Calu3 (cell line): ENCODE measurements at places on chromosomes 16 and 17.

GRCh38 chr17:61750656-61751055 lies 112.7 kb downstream of the BRIP1 start:
- DNase-seq, result no peak

DNA sequence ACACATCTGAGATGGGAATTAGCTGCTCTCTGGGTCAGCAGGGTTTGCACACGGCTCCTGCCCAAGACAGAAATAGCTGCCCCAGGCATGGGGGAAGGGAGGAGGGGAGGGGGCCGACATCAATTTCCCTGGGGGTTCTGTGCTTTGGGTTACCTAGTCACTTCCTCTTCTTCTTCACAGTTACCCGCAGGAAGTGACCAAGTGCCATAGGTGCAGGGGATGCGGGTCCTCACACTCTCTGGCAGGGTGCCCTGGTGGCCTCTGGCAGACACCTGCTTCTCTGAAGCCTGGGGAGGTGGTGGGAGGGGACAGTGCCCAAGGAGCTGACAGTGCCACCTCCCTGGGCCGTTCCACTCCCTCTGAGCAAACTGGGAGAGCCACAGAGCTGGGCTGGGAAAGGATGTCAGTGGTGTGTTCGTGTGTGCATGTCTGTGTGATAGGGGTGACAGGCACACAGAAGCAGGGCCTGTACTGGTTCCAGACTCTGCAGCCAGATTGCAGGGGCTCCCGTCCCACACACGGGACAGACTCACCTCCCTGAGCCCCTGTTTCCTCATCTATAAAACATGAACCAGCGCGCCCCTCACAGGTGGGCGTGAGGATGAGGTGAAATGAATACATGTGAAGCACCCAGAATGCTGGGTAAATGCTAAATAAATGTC lies 18.2 kb downstream of the SCN4A start:
- DNase-seq, result no peak

DNA sequence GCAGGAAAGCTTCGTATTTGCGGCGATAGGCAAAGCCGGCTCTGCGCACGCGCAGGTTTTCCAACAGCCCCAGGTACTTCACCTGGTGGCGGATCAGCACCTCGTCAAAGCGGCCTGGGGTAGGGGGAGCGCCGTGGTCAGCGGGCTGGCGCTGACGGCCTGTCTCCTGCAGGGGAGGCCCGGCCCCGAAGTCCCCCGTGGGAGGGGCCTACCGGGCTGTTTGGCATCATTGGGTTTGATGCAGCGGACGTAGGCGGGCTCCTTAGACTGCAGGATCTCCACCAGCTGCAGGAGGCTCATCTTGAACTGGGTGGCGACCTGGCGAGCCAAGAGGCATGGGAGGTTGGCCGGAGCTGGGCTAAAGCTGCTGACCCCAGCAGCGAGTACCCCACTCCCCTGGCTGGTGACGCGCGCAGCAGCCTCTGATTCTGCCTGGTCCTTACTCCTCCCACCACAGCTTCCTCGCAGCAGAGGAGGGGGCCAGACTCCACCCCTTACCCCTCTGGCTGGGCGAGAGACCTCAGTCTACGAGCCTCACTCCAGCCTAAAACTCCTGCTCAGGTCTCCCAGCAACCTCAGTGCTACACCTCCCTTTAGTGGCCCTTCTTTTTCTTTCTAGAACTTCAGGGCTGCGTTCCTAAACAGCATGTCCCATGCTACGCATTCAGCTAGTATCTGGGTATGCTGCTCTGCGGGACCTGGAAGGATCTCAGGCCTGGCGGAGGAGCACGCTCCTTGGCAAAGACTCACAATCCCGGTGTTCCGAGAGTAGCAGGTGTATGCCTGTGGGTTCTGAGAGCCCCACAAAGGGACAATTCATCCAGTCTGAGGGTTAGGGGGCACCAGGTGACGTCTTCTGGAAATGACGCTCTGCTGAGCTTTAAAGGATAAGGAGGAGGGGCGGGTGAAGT lies 16.1 kb upstream of the CRK start:
- DNase-seq, result no peak

GRCh38 chr16:31471875-31472708 lies at the start of gene TGFB1I1:
TGFB1I1 (plus strand) TSS chr16:31472152; CDS start chr16:31472189, 37 bp downstream.
- peak; percentile 41 for DNase-seq

GRCh38 chr17:19304209-19304608 lies 58.3 kb downstream of the B9D1 start:
- peak; percentile 14 for DNase-seq

DNA sequence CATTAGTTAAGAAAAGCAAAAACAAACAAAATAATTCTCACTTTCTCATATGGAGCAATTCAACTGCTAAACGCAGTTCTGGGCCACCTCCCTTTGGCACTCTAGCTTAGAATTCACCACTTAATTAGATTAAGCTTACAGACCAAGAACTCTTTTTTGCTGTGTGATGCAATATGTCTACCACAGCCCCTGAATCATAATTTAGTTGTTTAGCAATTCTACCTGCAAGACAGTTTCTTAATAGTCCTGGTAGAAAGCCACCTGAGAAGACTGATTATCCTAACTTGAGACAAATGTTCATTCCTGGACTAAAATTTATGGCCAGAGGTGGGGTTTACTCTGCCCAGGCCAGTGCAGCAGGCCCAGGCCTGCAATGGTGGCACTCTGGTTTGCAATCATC lies 205.9 kb downstream of the HS3ST3A1 start:
- DNase-seq, result no peak

GRCh38 chr17:16352303-16352666 lies 984 bp downstream of the CENPV start:
- peak; percentile 56 for DNase-seq

GRCh38 chr17:80109713-80110446 lies 8.5 kb downstream of the GAA start:
- no peak for DNase-seq

GRCh38 chr16:7422036-7422888 lies 89.6 kb downstream of the RBFOX1 start:
- DNase-seq, result no peak

- no peak for DNase-seq
These were observed 25.3 kb downstream of the NXPH3 start for GRCh38 chr17:49600949-49601348.

DNA sequence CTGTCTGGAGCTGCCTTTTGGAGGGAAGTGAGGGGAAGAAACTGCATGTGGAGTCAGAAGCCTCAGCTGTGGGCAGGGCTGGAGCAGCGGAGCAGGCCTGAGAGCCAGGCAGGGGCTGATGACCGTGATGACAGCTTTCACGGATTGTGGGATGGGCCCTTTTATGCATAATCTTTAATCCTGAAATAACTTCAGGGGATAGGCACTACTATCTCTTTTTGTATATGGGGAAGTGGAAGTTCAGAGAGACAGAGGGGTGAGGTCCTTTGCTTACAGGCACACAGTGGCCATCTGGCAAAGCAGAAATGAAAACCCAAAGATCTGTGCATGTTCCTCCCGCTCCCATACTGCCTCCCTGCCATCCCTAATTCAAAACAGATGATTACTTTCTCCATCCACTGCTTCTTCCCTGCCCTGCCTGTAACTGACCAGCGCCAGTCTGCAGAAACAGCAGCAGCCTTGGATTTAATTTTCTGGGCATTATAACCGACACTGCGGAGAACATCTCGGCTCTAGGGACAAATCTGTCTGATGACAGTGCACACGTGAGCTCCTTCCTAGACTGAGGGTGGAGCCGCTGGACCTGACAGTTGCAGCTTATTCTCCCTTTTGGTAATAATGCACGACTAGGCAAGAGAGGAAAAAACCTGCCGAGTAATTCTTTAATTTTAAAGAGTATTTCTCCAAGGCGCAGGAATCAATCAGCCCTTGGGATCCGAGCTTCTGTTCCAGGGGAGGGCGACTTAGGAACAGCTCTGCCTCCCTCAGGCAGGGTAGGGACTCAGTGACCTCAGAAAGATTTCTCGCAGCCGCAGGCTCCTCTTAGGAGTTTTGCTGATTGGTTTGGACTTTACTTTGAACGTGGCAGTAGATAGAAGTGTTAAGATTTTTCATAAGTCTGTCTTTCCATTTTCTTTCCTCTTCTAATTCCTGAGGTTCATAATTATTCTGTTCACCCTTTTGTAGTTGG lies 95.4 kb downstream of the UTP18 start:
- DNase-seq, result no peak

DNA sequence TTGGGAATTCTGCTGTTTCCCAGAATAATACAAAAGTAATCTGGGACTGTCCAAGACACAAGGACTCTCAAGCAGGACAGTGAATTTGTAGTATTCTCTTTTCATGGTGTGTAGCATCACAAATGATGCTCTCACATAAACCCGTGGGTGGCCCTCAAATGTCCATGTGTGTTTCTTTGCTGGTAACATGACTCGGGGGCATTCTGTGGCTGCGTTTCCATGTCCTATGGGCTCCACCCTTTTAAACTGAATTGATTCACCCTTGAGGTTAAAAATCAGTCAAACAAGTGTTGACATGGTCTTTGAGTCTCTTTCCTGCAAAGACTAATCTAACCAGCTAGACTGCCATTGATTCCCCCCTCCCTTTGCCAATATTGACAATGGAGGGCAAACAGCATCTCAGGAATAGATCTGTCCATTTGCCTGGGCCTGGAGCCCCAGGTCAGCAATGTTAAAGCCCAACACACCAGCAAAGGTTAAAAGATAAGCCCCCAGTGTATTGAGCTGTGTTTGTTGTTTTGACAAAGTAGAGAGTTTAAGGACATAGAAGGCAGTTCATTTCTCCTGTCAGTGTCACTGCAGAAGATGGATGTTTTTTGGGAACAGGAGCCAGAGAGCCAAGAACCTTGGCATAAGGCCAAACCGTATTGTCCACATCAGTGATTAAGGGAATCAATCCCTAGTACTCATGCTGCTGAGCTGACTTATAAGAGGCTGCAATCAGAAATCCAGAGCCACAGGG lies 117.1 kb upstream of the COX10 start:
- no peak for DNase-seq

GRCh38 chr17:52546493-52546892 lies 388.0 kb upstream of the CA10 start:
- DNase-seq, result no peak

DNA sequence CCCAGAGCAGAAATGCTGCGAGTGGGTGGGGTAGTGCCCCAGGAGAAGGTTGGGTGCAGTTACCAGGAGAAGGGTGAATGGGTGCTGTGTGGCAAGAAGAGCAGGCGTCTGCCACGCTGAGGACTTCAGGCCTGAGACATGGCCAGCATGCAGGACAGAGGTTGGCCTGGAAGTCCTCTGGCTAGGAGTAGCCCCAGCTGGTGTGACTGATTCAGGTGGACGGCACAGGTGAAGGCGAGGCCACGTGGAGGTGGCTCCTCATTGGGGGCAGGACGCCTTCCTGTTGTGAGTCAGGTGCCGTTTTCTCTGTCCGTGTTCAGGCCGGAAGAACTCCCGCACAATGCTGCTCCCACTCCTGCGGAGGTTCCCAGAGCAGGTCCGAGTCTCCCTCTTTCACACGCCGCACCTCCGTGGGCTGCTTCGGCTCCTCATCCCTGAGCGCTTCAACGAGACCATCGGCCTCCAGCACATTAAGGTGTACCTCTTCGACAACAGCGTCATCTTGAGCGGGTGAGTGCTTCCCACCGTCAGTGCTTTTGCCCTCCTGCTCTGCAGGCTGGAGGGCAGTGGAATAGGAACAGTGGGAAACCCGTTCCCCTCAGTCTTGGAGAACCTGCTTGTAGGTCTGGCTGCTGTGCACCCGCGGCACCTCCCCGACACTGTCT lies 20.7 kb downstream of the PGS1 start:
- no peak for DNase-seq

- no peak for DNase-seq
These were observed 5.2 kb downstream of the LITAFD start for GRCh38 chr16:8887431-8887765.

GRCh38 chr16:70611224-70611598 lies 35.1 kb upstream of the IL34 start:
- no peak for DNase-seq

- no peak for DNase-seq
These were observed 26.7 kb downstream of the ZNF276 start for GRCh38 chr16:89748076-89748475.

DNA sequence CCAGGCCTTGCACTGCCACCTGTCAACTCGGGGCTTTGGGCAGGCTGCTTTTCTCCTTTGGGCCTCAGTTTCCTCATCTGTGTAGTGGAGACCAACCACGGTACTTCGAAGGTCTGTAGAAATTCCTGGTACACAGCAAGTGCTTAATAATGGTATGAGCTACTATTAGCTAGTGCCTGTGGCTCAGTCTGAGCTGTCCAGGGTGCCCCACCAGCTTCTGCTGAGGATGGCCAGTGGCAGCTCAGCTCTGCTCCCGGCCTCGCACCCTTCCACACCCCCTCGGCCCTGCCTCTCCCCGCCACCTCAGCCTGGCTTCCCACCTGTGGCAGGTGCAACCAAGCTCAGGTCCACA lies 26.2 kb upstream of the PLCG2 start:
- DNase-seq, result no peak

DNA sequence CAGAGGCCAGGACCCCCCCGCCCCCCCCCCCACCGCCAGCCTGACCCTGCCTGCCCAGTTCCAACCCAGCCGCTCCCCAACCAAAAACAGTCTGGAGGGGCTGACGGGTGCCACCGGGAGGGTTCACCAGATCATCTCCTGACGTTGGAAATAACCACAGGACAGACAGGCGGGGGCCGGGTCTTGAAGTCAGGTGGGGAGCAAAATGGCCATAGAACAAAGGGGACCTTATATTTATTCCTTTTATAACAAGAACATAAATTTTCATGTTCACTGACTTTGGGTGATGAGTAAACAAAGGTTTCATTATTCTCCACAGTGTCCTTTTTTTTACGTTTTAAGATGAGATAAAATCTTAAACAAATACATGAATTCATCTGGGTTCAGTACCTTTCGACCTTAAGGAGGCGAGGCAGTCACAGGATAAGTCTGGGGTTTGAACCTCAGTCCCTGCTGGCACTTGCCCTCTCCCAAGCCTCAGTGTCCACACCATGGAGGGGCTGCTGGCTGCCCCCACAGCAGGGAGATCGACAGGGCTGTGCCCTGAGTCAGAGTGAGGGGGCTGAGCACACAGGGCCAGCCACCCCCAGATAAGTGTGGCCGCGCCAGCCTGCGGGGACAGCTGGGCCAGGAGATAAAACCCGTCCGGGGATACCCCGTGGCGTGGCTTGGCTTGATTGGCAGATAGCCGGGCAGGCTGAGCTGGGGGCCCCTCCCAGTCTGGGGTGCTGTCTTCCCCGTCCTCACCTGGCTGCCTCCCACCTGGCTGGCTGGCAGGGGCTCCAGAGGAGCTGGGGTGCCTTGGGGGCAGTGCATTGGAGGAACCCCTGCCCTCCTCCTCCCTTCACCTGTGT lies 15.0 kb downstream of the SLC7A5 start:
- peak; percentile 83 for DNase-seq

GRCh38 chr17:3803308-3803640 lies 2.3 kb upstream of the ITGAE start:
- no peak for DNase-seq

GRCh38 chr17:52138350-52138749 lies 20.2 kb downstream of the CA10 start:
- DNase-seq, result peak; percentile 18
